Non-pigmented ciliary epithelial cell (primary cell): ENCODE measurements at places on chromosomes 2 and 18.

DNA sequence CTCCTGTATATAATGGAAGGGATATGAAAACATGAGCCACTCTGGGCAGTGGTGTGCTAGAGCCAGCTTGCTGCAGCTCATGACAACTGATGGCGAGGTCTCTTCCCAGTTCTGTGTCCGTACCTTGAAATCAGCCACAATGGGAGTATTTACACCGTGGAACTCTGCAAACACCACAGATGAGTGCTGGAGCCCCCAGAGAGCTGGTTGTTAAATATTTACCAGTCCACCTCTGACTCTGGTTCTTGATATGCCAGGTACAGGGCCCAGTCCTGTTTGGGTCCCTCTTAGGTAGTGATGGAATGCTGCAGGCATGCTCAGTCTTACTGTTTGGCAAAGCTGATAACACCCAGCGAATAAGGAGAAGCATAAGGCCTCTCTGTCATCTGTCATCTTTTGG lies 116.1 kb upstream of the GLI2 start:
- no peak for DNase-seq

DNA sequence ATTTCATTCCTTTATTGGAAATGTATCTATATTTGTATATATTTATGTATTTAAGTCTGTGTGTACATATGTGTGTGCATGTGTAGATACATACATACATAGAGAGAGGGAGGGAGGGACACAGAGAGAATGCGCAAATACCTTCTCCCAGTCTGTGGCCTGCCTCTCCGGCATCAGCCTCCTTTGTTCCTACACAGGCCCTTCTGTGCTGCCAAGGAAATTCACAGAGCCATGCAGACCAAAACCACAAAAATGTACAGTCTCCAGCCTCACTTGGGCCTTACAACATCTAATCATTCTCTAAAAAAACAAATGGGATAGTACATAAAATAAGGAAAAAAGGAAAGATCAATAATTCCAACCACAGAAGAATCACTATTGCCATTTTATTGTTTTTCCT lies 8.8 kb upstream of the CRACDL start:
- peak; percentile 43 for DNase-seq

DNA sequence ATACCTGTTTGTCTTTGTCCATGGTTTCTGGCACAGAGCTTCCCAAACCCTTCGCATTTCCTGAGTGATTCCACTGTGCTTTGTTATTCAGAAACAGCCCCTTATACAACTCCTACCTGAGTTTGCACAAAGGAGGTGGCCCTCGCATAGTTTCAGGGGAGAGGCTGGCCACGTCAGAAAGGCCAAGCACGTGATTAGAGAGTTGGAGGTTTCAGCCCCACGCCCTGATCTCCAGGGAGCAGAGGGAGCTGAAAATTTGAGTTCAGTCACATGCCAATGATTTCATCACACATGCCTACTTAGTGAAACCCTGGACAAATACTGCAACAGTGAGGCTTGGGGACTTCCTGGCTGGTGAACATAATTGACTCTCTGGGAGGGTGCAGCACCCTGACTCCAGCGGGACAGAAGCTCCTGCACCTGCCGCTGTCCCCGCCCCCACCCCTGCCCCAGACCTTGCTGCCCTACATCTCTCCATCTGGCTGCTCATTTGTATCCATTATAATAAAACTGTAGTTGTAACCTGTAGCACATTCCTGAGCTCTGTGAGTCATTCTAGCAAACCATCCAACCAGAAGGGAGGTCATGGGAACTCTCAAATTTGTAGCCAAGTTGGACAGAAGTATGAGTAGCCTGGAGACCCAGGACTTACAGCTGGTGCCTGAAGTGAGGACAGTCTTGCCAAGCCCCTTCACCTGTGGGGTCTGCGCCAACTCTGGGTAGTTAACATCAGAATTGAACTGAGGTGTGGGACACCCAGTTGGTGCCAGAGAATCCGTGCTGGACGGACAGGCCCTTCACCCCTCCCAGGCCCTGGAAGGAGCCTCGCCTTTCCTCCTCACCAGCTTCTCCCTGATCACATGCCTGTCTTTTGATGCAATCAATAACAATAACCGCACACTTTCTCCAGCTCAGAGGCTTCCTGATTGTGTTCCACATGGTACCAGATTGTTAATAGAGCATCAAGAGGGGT lies 224.3 kb downstream of the ANAPC1 start:
- peak; percentile 70 for DNase-seq

DNA sequence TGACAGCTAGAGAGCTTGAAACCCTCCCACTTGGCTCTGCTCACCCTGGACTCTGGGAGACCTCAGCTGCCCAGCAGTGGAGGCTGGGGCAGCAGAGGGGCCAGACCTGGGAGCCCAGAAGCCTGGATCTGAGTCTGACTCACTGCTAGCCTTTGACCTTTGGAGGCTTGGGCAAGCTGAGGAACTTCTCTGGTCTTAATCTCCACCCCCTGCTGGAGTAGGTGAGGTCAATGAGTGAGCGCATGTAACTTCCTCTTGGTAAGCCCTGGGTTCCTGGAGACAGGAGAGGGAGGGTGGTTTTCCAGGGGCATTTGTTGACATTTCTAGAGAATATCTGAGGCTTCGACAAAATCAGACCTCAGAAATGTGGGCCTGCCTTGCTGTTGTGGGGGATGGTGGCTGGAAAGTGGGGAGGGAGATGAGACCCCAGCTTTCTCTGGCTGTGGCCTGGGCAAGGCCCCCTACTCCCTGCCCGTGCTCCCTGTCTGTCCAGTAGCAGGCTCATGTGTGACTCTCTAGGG lies 73.0 kb upstream of the YWHAQ start:
- peak; percentile 35 for DNase-seq

- DNase-seq: no peak
Measured at GRCh38 chr2:148764815-148765214, 110.2 kb upstream of the KIF5C start.

- DNase-seq: no peak
Measured at GRCh38 chr2:11701206-11701605, 31.2 kb upstream of the NTSR2 start.

GRCh38 chr2:40289771-40290404 lies 162.0 kb downstream of the SLC8A1 start:
- no peak for DNase-seq

- DNase-seq: no peak
Measured at GRCh38 chr2:37891846-37892435, 33.1 kb upstream of the RMDN2 start.

DNA sequence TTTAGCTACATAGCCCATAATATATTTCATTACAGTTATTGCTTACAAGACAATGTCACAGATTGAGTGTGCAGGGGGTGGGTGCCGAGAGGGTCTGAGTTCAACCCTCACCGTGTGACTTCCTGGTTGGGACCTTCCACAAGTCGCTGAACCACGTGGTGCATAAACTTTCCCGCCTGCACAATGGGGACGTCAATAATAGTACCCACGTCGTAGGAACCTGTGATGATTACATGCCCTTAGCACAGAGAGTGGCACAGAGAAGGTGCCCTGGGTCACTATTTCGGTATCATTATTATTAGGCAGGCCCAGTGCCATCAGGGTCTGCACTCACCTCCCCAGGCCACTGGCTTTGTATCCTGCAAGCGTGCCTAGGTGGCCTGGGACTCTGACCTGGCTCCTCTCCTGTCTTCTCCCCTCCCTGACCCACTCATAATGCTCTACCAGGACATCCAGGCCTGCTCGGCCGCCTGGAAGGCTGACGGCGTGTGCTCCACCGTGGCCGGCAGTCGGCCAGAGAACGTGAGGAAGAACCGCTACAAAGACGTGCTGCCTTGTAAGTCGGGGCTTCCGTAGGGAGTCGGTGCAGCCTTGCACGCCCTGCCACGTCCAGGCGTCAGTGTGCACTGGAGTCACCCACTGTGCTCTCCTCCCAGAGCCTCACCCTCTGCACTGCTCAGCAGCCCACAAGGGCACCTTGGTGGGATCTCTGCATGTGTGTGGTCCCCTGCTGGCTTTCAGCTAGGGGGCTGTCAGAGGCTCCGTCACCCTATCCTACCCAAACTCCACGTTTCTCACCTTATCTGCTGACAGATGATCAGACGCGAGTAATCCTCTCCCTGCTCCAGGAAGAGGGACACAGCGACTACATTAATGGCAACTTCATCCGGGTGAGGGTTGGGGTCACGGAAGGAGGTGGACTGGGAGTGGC lies 2.8 kb downstream of the PTPN18 start:
- DNase-seq: no peak

DNA sequence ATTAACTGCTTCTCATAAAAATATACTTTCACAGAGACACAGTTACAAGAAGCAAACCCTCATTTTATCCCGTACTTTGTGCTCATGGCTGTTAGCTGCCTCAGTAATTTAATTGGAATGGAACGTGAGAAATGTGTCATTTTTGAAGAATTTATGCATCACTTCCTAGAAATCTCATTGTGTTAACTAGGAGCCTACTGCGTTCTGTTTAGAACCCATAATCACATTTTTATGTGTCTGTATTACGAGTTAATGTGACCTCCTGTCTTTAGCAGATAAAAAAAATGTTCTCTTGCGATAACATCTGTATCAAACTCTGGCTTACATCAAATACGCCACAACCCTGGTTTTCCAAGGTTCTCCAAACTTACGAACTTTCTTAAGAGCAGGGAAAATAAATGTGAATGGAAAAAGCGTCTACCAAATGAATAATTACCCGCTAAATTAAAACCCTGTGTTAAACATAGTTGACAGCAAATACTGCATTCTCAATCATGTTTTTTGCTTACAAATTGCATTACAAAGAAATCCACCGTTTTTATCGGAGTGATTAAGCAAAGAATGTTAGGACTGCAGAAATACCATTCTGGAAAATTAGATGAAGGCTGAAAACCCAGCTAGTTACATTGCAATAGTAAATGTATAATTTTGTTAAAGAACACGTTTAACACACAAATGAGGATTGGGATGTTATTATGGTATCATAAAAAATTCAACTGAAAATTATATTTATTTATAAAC lies 12.1 kb upstream of the GBX2 start:
- no peak for DNase-seq

GRCh38 chr18:44495151-44495550 lies 185.5 kb upstream of the SETBP1 start:
- no peak for DNase-seq

DNA sequence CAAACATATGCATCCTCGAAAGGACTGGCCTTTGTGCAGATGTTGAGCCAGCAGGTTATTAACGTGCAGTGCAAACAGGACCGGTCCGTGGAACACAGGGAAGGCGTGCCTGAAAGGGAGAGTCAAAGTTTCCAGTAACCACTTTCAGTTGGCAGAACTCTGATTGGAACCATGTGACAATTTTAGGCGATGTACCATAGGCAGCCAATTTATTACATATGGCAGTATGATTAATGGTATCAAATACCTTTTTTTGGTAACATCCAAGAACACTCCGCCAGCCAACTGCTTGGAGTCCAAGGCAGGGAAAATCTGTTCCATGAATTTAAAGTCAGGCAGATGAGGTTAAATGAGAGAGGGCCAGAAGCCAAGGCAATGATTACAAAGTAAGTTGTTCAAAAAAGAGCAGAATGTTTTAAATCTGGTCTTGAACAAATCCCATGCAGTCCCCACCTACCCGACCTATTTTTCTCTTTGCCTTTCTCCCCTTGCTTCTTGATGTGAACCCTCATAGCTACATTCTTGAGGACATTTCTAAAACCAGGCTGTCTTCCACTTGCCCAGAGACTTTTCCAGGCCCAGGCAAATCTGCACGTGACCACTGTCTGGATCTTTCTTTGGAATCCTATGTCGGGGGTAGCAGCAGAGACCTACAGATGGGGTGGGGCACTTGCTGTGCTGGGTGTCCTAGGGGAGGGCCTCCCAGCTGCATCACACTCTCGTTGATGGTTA lies 351.7 kb downstream of the HRH4 start:
- DNase-seq: no peak

DNA sequence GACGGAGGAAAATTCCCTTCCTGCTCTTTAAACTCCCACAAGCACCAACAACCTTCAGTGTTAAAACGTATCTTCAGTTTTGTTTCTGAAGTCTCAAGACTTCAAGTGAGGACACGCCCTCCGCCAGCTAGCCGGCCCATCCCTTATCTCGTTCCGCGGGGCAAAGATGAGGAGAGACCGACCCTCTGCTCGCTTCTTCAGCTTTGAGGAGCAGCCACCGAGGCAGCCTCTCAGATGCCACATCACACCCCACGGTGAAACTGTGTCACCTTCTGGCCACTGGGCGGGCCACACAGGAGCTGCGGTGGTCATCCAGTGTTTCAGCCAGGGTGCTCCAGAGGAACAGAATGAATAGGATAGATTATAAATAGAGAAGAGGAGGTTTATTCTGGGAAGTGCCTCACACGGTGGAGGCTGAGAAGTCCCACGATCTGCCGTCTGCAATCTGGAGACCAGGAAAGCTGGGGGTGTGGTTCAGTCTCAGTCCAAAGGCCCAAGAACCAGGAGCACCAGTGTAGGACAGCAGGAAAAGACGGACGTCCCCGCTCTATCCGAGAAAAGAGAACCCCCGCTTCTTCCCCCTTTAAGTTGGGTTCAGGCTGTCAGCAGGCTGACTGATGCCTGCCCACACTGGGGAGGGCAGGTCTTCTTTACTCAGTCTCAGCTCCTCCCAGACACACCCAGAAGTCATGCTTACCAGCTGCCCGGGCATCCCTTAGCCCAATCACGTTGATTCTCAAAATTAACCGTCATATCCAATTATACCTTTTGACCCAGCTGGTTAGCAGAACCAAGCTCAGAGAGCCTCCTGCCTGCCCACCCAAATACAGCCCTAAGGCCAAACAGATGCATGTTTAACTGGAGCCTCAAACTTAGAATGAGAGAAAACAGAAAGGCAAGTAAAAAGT lies 399.7 kb upstream of the ID2 start:
- DNase-seq: no peak

DNA sequence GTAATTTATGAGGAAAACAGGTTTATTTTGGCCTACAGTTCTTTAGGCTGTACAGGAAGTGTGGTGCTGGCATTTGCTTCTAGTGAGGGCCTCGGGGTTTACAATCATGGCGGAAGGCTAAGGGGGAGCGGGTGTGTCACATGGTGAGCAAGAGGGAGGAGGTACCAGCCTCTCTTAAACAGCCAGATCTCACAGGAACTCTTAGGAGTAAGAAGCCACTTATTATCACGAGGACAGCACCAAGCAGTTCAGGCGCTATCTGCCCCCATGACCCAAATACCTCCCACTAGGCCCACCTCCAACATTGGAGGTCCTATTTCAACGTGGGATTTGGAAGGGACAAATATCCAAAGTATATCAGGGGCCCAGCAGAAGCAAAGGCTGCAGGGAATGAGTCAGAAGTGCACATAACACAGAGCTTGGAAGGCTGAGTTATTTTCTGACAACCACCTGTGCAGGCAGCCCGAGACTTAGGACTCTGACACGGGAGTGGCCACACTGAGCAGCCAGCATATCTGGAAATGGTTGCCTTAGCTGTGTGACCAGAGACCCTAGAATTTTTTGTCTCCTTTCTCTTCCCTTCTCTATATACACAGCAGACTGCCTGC lies 170.9 kb downstream of the PRPF40A start:
- DNase-seq: no peak

- no peak for DNase-seq
Measured at GRCh38 chr18:7147399-7147798, 29.8 kb upstream of the LAMA1 start.

GRCh38 chr2:193272011-193272410 lies 1077.3 kb upstream of the TMEFF2 start:
- no peak for DNase-seq
